ENCODE measurements at places on chromosomes 2 and 18.
A peak's percentile ranks its signal among the peaks of the same experiment; 100 is the strongest.

DNA sequence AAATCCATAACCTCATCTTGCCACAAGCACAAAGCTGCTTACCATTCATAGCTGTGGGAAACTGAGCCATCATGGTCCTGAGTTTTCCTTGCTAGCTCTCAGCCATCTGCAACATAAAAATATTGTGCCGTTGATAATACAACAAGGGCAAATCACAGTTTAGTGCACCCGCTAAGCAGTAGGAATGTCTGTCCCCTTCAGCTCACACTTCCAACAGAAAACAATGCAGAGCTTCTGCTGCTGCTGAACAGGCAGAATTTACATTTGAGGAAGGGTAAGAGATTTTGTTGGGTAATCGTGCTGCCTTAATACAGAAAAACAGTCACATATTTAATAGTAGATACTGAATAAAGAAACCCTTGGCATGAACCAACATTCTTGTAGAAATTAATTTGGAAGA, 32.3 kb downstream of the ITSN2 start:
- DNase-seq, result no peak

- no peak for DNase-seq
Observed at GRCh38 chr2:240363746-240364581, 71.5 kb upstream of the GPC1 start.

GRCh38 chr2:113105047-113105785, 22.2 kb upstream of the IL1RN start:
- no peak for DNase-seq

GRCh38 chr2:161115205-161115604, 45.0 kb upstream of the TANK start:
- no peak for DNase-seq

GRCh38 chr2:50379351-50379750, 652.6 kb downstream of the NRXN1 start:
- no peak for DNase-seq

GRCh38 chr2:88230911-88231310, 60.8 kb downstream of the THNSL2 start:
- peak; percentile 53 for DNase-seq

- DNase-seq, result peak; percentile 51
Observed at GRCh38 chr2:12008425-12009061, 262.1 kb downstream of the LPIN1 start.

DNA sequence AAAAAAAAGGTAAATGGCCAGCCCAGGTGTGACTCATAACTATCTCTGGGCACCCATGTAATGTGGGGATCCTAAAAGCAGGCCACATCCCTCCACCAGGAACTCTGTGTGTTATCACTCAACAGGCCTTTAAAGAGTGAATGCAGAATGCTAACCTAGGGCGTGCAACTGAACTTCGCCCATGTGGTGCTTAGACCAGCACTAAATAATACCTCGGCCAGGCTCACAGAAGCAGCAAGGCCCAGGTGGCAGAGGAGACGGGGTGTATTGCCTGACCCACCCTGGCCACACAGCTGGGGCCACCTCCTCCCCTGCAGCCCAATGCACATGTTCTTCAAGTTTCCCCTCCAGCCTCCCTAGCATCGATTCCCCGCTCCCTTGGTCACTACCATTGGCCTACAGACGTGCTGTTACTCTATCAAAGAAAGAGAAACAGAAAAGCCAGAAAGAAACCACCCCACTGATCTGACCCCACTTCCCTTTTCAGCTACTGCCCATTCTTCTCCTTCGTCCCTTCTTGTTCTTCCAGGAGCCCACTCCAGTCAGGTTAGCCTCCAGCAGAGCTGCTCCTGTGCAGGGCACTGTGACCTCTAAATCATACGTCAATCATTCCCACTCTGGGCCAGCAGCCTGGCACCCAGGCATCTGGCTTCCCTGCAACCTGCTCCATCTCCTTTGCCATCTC, 22.0 kb downstream of the FAM178B start:
- DNase-seq, result no peak

GRCh38 chr2:88016086-88016959, at the start of gene RNU2-63P:
RNU2-63P (minus strand) TSS chr2:88016547.
- peak; percentile 92 for DNase-seq

DNA sequence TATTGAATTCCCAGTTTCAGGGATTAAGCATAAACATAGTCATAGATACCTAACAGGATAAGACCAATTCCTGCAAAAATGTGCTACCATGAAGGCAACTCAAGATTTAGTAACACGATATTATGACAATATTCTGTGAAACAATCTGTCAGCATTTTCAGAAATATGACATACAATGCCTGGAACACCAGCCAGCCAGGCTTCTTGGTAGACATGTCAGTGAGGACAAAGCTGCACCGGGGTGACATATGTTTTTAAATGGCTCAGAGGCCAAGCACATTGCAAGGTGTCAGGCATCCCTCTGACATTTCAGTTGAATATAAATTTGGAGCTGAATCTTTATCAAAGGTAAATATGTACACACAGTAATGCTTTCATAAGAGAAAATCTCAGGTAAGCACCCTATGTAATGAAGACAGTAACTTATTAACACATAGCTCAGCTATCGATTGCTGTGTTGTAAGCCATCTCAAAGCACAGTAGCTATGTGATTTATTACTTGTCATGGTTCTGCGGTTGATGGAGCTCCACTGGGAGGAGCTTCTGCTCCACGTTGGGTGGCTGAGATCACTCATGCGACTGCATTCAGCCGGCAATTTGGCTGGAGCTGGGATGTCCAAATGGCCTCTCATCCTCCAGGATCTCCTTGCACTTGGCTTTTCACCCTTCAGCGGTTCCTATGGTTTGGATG, 31.9 kb upstream of the EML6 start:
- DNase-seq, result no peak

DNA sequence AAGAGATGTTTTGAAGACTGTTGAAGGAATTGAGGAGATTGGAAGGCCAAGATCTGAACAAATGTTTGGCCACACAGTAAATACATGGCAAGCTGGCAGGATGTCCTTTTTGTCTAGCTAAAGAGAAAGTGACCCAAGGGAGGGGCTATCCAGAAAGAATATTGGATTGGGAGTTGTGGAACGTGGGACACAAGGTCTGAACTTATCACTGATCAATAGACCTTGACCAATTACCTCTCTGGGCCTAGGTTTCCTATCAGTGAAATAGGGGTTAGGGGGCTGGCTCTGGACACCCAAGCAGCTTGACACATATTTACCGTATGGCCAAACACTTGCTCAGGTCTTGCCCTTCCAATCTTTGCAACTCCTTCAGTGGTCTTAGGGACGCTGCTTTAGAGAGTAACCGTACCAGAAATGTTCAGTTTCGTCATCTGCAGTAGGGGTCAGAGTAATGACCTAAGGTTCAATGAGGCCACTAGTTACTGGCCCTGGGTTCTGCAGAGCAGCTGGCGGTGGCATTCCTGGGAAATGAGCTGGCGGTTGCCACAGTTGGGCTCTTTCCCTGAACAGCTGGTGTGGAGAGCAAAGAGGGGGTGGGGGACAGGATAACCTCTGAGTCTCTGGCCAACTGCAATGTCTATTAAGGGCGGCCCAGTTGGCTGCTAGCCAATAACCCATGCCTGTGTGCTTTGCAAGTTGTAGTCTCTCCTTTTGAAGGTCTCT, 70.1 kb upstream of the STPG4 start:
- DNase-seq, result no peak

GRCh38 chr2:163640542-163641193, 95.1 kb downstream of the FIGN start:
- no peak for DNase-seq

GRCh38 chr2:236922061-236922460, 163.6 kb upstream of the COPS8 start:
- DNase-seq, result no peak

DNA sequence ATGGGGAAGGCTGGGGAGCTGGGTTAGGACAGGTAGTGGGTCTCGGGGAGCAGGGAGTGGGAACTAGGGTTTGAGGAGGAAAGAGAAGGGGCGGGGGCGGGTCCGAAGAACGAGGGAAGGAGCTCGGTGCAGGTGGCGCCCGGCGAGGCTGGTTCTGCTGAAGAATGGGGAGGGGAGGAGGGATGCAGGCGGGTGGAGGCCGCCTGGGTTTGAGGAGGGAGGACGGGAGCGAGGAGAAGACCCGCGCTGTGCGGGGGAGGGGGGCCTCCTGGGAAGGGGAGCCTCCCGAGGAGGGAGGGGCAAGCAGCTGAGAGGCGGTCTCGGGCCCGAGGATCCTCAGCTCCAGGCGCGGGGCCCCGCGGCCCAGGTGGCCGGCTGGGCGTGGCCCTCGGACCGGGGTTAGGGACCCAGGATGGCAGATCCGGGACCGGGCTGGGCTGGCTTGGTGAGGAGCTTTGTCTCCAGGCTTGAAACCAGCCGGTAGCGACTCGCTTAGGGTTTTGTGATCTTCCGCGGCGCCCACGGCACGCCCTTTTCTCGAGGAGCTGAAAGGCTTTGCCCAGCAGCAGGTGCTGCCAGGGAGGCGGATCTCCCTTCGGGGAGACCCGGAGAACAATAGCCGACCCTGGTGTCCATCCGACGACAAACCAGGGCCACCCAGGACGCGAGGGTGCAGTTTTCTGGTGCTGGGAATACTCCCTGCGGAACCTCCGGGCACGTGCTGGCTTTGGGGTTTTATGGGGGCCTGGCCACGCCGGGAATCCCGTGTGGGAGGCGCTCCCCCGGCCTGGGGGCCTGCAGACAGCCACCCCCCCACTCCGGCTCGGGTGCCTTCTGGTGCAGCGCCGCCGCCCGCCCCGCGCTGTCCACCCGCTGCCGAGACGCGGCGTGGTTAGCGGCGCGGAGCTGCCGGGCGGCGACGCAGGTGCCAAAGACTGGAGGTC, 1.4 kb downstream of the DPYSL5 start:
- DNase-seq, result peak; percentile 16

All from NB4 (cell line).